ENCODE measurements at places on chromosomes 5 and 9. TPM values are rescaled to one million over a fixed set of nuclear protein-coding genes. Genes with fewer than 3 reads are reported as not detected.
A peak's percentile ranks its signal among the peaks of the same experiment; 100 is the strongest.

Gene SLC6A3
- 0.10 TPM for total RNA-seq

DNA sequence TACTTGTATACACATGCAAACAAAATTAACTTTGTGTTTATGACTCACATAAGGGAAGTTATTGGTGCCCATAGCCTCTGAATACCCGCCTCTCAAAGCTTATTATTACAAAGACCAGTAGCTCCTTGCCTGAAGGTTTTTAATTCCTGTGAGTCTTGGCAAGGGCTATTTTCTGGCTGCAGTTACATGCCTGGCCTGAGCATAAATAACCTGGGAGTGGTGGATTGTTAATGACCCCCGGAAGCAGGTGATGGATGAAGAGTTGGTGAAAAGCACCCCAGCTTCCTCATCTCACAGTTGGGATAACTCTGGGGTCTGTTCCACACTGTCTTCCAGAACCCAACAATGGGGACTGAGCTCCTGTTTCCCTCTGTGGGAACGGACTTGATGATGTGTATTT is 594.5 kb downstream of the PDE4D start:
- no peak for DNase-seq

Gene ANKS6
- 12.3 TPM for total RNA-seq

Gene FYB1
- total RNA-seq, result 9.0 TPM

Gene ZNF354C
- 16.3 TPM for total RNA-seq

DNA sequence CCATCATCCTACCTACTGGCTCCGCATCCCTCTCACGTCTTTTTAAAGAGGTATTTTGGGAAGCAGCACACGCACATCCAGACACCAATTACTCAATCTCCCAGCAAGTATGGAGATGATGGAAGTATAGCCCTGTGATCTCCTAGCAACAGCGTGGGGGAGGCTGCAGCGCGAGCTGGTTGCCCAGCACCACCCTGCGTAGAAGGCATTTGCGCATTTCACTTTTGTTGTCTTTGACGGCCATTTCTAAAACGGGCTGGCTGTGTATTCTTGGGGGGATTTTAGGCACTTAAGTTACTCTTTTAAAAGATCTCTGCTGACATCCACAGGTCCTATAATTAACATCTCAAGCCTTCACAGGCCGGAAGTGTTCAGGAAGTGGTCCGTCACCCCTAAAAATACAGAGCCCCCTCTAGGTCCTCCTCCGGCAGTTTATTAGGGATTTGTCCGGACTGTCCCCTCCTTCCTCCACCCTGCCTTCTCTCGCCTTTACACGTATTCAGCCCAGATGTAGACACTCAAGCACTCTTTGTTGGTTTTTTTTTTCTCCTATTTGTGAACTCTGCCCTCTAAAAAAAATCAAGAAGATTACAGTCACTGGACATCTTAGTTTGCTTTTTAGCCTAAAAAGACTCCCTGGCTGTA is 371.4 kb downstream of the NTRK2 start:
- peak; percentile 20 for DNase-seq

GRCh38 chr5:41043109-41043747 is 27.9 kb downstream of the MROH2B start:
- no peak for DNase-seq
